ENCODE measurements at places on chromosomes 16 and 17. TPM values are rescaled to one million over a fixed set of nuclear protein-coding genes. Genes with fewer than 3 reads are reported as not detected.

GRCh38 chr17:2580151-2580550, 13.3 kb upstream of the PAFAH1B1 start:
- DNase-seq: no peak

DNA sequence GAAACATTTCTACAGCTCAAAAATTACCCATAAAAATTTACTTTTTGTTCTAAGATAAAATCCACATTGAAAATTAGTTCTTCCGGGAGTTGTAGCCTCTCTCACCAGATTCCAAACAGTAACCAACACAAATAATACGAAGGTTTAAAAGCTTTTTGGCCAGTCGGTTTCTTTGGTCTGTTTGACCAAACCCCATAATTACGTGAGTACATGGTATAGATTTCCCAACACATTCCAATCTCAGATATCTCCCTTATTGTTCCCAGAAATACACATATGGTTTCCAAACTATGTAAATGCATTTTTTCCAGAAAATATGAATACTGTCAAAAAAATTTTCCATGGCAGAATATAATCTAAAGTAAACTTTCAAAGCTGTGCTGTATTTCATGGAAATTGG, 722.0 kb downstream of the KCNJ2 start:
- no peak for DNase-seq

GRCh38 chr17:40517286-40517662, 15.9 kb upstream of the TNS4 start:
- DNase-seq: no peak

DNA sequence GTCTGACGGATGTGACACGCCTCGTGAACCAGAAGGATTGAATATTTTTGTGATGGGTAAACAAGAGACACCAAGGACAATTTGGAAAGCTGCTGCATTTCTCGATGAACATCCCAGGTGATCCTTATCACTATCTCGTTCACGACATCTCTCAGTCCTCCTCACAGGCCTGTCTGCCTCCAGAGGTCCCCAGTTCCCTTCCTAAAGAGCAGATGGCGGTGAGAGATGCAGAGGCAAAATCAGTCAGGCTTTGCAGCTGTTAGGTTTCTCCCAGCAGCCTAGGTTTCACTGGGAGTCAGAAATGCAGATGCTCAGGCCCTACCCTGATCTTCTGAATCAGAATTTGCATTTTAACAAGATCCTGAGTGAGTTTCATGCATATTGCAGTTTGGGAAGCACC, 23.6 kb downstream of the SCPEP1 start:
- DNase-seq: no peak

GRCh38 chr17:62163847-62164246, 98.8 kb upstream of the MED13 start:
- DNase-seq: no peak

DNA sequence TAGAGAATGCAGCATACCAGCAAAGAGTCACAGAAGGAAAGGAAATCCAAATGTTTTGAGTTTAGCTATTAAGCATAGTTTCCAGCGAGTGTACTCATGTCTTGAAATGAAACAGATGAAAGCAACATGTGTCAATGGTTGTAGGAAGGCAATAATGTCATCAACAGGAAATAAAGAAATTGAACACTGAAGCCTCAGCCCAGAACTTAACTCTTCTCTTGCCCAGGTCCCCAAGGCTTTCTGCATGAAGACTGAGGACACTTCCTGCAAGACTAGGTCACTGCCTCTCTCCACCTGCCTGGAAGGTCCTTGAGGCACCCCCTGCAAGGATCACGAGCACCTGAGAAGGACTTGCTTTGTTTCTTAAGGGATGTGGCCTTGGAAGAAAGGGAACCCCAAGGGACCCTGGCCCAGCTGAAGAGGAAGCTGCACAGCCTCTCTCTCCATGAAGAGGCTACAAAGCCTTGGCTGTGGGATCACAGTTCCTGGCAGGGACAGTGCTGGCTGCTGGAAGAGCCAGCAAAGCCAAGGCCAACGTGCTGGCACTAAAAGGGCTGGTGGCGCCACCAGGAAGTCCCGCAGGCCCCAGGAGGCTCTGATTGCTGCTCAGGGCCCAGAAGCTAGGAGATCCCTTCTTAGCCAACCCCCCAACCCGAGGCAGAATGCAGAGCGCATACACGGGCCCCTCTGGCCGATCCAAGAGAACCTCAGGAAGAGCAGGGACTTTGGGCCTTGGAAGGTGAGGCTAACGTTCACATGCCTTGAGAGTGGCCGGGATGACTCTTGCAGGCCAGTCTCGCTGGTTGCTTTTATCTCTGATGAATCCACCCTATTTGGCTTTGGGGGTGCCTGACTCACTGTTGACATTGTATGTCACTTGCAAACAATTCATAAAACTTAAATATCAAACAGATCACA, 23.4 kb upstream of the AXIN2 start:
- DNase-seq: no peak

- DNase-seq: no peak
Measured at GRCh38 chr17:74646231-74646630, 22.7 kb upstream of the CD300E start.

DNA sequence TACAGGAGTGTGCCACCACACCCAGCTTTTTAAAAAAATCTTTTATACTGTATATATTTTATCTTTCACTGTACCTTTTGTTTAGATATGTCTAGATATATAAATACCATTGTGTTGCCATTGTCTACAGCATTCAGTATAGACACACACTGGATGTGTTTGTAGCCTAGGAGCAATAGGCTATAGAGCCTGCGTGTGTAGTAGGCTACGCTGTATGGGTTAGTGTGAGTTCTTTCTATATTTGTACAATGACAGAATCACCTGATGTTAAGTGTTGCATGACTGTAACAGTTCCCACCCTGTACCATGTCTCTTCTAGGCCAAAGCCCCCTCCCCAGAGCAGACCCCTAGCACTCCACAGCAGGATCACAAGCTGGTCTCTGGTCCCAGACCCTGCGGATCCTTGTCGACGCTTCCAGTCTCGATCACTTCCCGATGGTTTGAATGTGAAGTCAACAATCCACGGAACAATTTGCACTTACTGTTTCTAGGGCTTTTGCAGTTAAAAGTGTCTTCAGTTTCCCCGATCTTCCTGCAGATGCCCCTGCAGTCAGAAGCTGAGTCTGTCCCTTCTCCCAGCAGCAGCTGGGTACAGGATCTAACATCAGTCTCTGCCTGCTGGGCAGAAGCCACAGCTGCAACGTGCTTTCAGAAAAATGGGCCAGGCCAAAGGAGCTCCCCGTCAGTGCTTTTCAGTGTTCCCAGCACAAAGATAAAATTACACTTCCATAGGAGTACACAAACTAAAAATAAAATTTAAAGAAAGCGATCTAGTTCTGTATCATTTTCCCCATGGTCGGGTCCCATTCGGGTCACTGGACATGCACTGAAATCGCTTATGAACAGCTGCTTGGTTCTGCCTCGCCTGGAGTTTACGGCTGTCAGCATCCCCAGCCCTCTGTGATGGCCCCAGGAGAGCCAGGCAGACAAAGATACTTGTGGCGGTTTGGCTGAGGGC, 35.4 kb downstream of the ADAM11 start:
- no peak for DNase-seq

DNA sequence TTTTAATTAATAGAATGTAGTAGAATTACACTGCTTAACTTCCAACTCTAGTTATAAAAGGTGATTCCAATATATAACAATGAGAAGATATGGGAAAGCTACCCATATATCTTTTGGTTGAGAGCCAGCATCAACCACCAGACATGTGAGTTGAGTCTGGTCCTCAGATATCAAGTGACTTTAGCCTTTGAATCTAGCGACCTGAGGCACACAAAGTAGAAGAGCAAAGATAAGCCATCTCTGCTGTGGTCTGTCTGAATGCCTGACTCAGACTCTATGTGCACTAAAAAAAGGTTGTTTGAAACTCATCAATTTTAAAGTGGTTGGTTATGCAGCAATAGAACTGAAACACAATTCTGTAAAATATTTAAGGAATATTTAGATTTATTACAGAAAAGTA, 492.5 kb upstream of the SOX9 start:
- DNase-seq: no peak

GRCh38 chr17:2796164-2797125, at the start of gene RAP1GAP2:
RAP1GAP2 (plus strand) TSS chr17:2796438; CDS start chr17:2796528, 90 bp downstream.
- DNase-seq: peak; percentile 80

DNA sequence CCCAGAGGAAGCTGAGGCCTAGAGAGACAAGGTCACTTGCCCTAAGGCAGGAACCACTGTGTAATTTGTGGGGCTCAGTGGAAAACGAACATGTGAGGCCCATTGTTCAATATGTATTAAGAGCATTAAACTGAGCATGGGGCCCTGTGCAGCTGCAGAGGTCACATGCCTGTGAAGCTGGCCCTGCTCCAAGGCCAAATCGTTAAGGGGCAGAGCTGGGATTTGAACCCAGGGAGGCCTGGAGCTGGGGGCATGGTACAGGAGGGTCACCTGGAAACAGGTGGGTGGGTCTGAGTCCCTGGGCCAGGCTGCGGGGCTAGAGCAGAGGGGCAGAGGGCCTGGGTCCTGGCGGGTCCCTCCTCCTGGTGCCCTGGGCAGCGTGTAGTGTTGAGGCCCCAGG, 19.7 kb downstream of the C16orf74 start:
- no peak for DNase-seq

DNA sequence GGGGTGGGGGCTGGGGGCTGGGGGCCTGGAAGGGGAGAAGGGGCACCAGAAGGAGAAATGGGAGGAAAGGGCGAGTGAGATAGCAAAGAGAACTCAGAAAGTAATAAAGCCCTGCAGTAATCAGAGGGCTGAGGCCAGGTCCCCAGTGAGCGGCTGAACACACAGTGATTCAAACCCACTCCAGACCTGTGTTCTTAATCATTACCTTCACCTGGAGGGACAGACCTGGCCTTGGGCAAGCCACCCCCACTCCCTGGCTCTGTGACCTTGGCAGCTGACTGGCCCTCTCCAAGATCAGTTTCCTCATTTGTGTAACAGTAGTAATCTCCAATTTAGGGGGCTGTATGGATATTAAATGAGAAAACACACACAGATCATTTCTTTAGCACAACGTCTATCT, 150.4 kb downstream of the WWOX start:
- DNase-seq: no peak

The AOC2 gene
- 1.7 TPM for total RNA-seq

The TOX3 gene
- total RNA-seq: not detected

The PRCD gene
- total RNA-seq: not detected

The SYCE1L gene
- 3.9 TPM for total RNA-seq

The SHPK gene
- total RNA-seq: 12.3 TPM

The PLCG2 gene
- 8.3 TPM for total RNA-seq

The HAP1 gene
- not detected for total RNA-seq

The TP53TG3C gene
- not detected for total RNA-seq

Data from activated CD4-positive, alpha-beta memory T cell treated with anti-CD3 and anti-CD28 coated beads for 36 hours (primary cell).